ENCODE measurements at places on chromosomes 2 and 18.

DNA sequence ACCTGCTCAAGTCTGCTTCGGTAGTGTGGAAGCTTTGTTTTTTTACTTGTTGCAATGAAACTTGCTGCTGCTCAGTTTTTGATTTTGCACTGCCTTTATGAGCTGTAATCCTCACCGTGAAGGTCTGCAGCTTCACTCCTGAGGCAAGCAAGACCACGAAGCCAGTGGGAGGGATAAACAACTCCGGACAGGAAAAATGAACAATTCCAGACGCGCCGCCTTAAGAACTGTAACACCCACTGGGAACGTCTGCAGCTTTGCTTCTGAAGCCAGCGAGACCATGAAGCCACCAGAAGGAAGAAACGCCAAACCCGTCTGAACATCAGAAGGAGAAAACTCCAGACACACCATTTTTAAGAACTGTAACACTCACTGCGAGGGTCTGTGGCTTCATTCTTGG, 245.7 kb upstream of the REG3G start:
- no peak for DNase-seq

DNA sequence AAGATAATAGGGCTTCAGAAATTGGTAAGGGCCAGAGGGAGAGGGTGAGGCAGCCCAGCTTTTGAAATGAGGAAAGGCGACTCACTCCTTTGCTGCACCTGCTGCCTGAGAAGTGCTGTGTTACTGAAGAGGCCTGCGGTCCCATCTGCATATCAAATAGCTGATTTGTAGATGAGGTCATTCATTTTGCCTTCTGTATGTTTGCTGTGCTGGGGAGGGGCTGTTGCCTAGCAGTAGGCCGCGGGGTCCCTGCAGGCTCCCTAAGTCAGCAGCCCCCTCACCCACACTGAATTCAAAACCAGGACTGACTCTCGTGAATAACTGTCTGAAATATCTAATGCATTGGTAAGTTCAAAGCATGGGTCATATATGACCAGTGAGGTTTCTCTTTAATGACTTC, 377.2 kb downstream of the SOX11 start:
- DNase-seq = no peak

DNA sequence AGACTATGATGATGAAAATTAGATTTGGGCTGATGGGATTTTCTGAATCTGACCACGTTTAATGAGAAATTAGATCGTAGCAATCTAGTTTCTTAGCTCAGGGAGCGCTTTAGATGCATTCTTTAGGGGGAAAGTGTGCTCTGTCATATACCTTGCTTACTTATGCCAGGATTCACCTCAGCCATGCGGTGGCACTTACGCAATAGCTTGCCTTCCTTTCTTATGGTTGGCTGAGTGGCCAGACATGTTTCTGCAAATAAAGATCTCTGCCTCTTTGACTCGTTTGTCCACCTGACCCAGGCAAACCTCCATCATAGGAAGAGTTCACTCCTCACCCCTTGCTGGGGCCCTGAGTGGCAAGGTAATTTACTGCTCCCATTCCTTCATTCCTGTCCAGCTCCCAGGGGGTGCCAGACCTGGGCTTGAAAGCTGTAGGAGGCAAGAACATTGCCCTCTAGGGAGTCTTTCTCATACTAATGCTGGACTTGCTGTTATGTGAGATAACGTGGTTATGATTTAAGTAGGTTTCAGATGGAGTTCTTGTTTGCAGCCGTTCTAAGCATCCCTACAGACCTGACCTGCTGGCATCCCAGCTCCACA, 57.1 kb downstream of the FBLN7 start:
- DNase-seq = no peak

DNA sequence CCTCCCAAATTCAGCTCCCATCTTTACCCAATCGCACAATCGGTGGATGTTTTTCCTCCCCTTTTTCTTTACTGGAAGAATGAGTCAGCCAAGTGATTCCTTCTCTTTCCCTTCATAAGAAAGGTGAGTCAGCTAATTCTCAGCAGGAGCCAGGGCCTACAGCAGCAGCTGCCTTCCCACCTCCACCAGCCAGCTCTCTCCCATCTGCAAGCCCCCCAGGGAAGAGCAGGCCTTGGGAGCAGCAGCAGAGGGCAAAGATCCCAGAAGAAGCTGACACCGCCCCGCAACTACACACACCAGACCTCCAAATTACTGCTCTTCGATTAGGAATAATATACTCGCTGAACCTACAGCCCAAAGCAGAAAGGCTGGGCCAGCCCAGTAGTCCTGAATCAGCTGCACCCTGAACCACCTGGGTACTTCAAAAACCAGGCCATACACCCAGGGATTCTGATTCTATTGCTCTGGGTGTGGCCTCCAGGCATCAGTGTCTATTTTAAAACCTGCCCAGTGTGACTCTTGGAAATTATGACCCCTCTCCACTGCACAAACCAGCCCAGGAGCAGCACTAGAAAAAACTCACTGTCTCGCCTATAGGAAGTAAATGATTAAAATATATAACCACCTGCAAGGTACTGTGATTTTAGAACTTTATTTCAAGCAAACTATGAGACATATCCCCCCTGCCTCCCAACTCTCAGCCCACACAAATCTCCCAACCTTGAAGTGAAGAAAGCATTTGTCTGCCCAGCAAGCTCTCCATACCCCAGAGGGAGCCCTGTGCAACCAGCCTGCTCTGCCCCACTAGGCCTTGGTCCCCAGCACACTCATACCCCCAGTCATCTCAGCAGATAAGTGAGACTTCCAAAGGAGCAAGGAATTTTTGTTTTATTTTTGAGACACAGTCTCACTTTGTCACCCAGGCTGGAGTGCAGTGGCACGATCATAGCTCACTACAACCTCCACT, 7.3 kb downstream of the SFXN5 start:
- no peak for DNase-seq

- DNase-seq = no peak
Observed at GRCh38 chr2:78811955-78812610, 213.4 kb upstream of the REG3G start.

- DNase-seq = no peak
Observed at GRCh38 chr2:109482361-109482861, 131.4 kb downstream of the SEPTIN10 start.

DNA sequence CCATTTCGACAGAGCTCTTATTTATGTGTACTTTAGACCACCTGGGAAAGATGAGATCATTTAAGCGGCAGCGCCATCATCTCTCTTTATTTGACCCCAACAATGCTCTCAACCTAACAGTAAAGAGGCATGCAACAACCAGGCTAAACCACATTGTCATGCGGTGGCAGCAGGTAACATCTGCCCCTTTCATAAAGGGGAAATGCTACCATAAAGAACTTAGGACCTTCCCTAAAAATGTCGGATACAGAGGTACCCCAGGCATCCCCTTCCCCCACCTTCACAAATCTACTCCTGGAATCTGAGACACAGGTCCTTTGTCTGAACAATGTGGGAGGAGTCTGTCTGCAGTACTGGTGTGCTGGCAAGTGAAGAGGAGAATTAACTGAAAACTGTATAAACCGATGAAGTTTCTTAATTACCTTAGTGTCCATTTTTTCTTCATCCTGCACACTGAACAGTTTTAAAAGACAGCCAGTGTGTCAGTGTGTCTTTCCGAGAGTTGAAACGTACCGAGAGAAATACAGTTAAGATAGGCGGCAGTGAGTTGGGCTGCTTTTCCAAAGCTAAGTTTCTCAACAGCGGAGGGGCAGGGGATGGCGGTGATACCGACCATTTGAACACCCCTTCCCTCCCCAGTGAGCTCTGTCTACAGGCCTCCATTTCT, 1.9 kb downstream of the MEX3C start:
- no peak for DNase-seq

DNA sequence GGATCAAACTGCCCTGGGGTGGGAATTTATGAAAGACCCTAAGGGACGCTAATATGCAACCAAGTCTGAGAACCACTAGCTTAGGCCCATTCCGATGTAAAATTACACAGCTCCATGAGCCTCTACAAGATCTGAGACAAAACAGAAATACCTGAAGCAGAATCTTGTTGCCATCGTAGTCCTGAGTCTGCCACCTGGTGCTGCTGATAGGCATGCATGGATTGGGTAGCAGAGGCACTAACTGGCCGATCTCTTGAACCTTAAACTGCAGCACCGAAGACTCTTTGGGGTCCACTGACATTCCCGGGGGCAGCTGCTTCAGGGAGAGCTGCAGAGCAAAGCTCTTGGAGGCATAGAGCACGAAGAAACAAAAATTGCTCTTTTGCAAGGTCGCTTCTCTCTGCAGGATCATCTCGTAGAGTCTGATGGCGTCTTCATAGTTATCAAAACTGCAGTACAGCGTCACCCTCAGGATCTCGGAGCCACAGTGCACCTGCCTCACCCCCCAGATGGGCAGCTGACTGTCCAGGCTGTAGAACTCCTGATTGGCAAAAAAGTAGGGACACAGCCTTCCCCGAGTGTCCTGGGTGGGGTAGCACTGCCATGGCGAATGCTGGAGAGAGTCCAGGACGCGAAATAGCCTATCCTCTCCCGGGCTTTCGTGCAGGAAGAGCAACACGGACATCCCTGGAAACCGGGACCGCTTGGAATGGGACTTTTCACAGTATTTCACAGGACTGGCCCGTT, 848 bp downstream of the FAM124B start:
- no peak for DNase-seq

- DNase-seq = no peak
Observed at GRCh38 chr2:237900891-237901831, 41.7 kb downstream of the RAMP1 start.

DNA sequence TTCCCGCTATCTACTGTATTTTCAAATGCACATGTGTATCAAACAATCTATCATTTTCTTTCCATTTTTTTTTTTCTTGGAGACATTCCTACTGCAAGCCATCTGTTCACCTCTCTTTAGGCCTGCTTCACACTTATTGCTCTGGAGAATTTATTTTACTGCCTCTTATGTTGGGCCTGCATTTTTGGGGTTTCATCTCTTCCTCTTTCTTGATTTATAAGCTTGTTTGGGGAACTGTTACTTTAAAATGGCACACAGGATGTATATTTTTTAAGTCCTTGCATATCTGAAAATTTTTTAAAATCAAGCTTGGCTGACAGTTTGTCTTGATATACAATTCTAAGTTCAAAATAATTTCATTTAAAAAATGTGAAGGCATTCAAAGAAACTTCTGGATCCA, 3.5 kb upstream of the RAB27B start:
- DNase-seq = no peak

DNA sequence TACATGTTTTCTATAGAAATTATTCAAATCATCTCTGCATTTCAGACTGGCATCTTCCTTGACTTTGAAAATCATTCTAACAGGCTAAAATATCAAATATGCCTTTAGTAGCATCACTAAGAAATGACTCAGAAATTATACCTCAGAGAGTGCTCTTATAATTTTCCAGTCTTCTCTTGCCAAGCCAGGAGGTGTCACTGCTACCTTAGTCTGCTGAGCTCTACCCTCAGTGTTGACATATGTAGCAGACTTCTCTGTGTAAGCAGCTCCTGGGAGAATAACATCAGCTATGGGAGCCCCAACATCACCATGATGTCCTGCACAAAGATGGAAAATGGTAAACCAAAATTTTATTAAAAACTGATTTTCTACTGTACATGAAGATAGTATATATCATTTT, 31.6 kb downstream of the NDUFS1 start:
- DNase-seq = no peak

GRCh38 chr2:230019742-230020141, 49.0 kb downstream of the SLC16A14 start:
- no peak for DNase-seq

DNA sequence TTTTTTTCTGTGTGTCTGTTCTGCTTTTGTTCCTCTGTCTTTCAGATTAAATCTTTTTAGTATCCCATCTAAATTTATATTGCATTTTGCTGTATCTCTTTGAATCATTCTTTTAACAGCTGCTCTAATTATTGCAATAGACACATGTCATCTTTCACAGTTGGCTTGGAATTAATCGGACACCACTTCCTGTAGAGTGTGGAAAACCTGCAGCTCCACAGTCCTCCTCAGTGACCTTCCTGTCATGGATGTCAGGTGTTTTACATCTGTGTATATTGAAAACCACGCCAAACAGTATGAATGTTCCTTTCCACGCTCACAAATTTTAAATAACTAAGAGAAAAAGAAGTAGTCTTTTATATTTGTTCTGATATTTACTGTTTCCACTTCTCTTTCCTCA, 135.3 kb downstream of the PXDN start:
- no peak for DNase-seq

DNA sequence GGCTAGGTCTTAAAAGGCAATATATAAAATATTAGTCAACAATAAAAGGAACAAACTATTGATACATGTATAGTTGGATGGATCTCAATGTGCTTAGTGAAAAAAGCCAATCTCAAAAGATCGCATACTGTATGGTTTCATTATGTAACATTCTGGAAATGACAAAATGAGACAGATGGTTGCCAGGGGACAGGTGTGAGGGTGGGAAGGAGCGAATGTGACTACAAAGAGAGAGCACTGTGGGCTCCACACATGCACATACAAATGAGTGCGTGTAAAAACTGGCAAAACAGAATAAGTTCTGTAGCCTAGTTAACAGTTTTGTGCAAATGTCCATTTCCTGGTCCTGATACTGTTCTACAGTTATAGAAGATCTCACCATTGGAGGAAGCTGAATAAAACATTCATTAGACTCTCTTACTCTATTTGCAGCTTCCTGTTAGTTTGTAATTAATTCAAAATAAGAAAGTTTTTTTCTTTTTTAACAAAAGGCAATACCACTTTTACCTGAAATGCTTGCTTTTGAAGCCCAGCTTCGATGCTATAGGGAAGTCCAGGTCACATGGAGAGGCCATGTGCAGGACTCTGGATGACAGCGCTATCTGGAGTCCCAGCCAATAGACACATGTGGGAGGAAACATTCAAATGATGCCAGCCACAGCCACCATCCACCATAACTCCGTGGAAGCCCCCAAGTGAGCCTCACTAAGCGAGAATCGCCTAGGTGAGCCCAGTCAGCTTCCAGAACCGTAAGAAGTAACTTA, 21.0 kb upstream of the C2orf80 start:
- no peak for DNase-seq

DNA sequence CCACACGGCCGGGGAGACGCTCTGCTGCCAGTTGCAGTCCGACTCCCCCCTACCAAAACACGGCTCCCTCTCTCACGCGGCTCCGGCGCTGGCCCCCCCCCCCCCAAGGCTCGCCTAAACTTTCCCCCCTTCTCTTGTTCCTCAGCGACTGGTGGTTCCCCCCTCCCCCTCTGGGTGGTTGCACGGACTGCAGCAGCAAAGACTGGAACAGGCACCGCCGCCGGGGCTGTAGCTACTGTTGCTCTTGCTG, 281 bp downstream of the XPO1 start:
- DNase-seq = no peak

GRCh38 chr18:61929881-61930640, 37.3 kb upstream of the RNF152 start:
- no peak for DNase-seq

GRCh38 chr2:1024981-1025380, 74.3 kb downstream of the SNTG2 start:
- no peak for DNase-seq
